ENCODE measurements at places on chromosomes 16 and 17.

- DNase-seq: no peak
These were observed 20.9 kb upstream of the VWA3A start for GRCh38 chr16:22071331-22071910.

- DNase-seq: no peak
These were observed 29.3 kb downstream of the MARF1 start for GRCh38 chr16:15613676-15614075.

GRCh38 chr17:7308625-7309433, 1.4 kb downstream of the EIF5A start:
- DNase-seq: peak; percentile 28

GRCh38 chr17:10598621-10599020, 49.2 kb upstream of the MYH2 start:
- no peak for DNase-seq

DNA sequence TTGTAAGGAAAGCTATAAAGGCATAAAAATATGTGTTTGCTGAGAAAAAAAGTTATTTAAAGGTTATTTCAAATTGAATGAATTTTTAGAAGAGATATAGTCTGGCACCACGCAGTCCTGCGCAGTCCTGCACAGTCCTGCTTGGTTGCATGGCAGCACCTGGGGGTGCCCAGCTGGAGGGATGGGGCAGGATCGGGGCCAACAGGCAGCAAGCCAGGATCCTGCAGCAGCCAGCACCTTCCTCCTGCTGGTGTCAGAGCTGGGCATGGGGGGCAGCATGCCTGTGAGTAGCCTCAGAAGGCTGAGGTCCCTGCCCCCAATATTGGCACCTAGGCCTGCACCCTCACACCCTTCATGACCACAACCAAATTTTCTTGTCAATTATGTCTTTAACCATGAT, 46.0 kb downstream of the GLG1 start:
- DNase-seq: no peak

DNA sequence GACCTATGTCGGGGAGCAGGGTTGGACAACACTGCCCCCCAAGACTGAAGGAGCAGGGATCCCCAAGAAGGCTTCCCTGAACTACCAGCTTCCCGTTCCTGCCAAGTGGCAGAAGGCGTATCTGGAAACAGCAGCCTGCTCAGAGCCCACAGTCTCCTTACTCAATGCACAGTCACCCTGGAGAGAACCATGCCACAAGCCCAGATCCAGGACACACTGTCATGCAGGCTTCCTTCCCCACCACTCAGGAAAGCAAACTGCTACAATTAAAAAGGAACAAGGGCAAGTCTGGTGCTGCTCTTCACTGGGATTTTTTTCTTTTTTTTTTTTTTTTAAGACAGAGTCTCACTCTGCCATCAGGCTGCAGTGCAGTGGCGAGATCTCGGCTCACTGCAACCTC, 8.2 kb downstream of the WDR45B start:
- no peak for DNase-seq

DNA sequence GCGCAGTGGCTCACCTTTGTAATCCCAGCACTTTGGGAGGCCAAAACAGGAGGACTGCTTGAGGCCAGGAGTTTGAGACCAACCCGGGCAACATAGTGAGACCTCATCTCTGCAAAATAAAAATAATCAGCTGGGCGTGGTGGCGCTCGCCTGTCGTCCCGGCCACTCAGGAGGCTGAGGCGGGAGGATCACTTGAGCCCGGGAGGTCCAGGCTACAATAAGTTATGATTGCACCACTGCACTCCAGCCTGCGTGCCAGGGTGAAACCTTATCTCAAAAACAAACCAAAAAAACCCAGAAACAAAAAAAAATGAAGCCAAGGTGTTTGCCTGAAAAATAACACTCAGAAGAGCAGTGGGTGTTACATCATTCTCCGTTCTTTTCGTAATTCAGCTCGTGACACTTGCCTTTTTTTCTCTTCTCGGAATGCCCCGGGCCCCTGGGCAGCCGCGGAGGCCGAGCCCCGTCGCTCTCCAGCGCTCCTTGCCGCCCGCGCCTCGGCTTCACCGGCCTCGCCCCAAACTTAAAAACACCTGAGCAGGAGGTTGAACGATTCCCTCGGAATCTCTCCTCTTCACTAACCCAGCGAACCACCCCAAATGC, 17.0 kb downstream of the PRCD start:
- no peak for DNase-seq

GRCh38 chr16:79943736-79944135, 343.2 kb upstream of the MAF start:
- no peak for DNase-seq

GRCh38 chr17:61770752-61771533, 92.4 kb downstream of the BRIP1 start:
- no peak for DNase-seq

DNA sequence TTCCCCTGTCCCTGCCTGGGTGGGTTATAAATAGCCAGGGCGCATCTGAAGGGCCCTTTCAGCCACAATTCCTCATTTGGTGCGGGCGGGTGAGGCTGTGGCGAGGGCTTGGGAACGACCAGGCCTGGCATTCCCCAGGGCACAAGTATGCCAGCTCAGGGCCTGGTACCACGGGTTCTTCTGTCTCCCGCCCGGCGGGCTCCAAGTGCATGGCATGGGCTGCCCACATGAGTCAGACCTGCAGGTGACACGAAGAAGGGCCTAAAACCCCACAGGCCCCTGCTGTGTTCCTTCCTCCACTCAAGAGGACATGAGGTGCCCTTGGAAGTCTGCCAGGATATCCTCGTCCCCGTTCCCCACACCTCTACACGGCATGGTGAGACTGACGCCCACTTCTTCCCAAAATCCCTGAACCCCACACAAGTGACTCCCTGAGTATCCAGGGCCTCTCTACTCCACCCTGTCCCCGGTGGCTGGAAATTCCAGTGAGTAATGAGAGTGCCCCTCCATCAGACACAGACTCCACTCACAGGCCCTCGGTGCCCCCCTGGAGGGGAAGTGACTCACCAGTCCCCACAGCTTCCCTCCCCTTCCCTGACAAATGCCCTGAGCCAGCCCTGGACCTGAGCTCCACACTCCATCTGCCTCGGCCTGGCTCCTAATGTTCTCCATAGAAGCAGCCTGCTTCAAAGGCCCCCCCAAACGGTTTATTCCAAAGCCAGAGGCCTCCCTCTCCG, 68.8 kb downstream of the ABR start:
- no peak for DNase-seq

GRCh38 chr17:58568044-58568799, 53.8 kb upstream of the MTMR4 start:
- no peak for DNase-seq

DNA sequence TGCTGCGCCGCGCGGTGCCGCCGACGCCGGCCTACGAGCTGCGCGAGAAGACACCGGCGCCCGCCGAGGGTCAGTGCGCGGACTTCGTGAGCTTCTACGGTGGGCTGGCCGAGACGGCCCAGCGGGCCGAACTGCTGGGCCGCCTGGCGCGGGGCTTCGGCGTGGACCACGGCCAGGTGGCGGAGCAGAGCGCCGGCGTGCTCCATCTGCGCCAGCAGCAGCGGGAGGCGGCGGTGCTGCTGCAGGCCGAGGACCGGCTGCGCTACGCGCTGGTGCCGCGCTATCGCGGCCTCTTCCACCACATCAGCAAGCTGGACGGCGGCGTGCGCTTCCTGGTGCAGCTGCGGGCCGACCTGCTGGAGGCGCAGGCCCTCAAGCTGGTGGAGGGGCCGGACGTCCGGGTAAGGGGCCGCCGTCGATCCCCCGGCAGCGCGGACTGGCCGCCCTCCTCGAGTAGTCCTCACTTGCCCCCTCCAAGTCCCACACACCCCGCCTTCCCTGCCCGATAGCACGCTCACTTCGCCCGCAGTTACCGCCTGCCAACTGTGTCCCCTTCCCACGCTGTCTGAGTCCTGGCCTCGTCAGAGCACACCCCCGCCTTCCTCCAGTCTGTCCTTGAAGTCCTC, 470 bp downstream of the MLYCD start:
- DNase-seq: no peak

DNA sequence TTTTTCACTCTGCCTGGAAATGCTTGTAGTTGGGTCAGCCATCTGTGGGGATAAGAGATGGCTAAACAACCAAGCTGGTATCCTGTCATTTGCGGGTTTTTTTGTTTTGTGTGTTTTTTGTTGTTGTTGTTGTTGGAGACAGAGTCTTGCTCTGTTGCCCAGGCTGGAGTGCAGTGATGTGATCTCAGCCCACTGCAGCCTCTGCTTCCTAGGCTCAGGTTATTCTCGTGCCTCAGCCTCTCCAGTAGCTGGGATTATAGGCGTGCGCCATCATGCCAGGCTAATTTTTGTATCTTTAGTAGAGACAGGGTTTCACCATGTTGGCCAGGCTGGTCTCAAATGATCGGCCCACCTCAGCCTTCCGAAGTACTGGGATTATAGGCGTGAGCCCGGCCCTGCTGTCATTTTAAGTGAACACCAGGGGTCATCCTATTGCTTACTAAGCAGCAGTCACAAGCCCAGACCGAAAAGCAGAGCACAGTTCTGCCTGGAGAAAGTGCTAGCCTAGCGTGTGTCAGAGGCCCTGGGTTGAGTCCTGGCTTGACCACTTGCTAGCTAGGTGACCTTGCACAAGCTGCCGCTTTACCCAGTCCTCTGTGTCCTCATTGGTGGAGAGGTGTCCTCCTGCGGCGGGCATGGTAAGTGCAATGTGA, 4.6 kb downstream of the SMCR8 start:
- DNase-seq: no peak

DNA sequence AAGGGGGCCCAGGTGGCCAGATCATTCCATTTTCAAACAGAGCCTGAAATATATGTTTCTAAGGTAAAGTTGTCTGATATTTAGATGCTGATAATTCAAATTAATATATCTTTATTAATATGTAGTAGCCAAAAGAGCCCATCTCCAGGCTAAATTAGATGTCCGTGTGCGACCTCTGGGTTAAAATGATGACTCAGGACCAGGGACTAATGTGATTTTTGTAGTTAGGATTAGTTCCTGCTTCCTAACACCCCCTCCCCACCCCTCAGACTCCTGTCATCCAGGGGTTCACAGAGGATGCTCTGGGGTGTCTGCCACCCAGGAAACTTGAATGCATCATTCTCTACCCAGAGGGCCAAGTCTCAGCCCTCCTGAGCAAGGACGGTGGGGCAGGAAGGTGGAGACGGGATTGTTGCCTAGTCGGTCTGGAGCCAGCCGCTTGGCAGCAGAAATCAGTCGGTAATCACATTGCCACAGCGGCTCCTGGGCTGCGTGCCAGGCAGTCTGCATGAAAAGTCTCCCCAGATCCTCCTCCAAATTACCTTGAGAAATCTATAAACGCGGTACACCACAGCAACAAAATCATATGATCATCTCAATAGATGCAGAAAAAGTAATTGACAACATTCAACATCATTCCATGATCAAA, 29.8 kb downstream of the CNGB1 start:
- no peak for DNase-seq

- no peak for DNase-seq
These were observed 25.3 kb downstream of the IGF2BP1 start for GRCh38 chr17:49022391-49022941.

DNA sequence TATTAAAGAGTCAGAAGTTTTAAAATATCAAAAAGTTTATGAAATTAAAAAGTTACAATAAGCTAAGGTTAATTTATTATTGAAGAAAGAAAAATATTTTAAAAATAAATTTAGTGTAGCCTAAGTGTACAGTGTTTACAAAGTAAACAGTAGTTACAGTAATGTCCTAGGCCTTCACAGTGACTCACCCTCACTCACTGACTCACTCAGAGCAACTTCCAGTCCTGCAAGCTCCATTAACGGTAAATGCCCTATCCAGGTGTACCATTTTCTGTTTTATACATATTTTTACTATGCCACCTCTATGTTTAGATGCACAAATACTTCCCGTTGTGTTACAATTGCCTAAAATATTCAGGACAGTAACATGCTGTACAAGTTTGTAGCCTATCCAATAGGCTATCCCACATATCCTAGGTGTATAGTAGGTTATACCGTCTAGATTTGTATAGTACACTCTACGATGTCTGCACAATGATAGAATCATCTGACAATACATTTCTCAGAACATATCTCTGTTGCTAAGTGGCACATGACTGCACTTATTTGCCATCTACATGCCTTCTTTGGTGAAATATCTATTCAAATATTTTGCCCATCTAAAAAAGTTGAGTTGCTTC, 67.2 kb upstream of the WSB1 start:
- no peak for DNase-seq

DNA sequence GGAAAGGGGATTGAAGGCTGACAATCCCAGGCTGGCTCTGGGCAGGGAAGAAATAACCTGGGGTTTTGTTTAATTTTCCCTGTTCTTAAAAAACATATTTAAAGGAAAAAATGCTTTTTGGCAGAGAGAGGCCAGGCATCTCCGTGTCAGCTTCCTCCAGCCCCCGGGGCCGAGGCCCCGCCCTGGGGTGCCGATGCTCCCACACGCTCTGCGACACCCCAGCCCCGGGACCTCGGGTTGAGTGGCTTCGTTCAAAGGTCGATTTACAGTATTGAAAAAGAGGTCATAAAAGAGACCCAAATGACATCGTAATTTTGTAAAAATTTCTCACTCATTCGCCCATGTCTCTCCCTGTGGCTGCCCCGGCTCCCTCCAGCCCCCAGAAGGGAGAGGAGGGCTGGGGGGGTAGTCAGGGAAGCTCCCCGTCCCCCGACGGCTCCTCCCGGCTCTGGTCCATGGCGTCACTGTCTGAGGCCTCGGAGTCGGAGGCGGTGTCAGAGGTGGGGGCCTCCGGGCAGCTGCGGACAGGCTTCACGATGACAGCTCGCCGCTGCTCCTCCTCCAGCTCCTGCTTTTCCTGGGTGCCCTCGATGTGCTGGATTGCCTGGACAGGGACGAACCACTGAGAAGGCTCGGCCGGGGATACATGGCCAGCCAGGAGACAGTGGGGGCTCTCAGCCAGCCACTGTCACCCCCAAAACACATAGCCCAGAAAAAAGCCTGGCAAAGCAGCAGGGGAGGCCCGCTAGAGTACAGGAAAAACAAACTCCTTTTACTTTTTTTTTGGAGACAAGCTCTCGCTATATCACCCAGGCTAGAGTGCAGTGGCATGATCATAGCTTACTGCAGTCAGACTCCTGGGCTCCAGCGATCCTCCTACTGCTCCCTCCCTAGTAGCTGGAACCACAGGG, 14.9 kb downstream of the TFAP4 start:
- no peak for DNase-seq

DNA sequence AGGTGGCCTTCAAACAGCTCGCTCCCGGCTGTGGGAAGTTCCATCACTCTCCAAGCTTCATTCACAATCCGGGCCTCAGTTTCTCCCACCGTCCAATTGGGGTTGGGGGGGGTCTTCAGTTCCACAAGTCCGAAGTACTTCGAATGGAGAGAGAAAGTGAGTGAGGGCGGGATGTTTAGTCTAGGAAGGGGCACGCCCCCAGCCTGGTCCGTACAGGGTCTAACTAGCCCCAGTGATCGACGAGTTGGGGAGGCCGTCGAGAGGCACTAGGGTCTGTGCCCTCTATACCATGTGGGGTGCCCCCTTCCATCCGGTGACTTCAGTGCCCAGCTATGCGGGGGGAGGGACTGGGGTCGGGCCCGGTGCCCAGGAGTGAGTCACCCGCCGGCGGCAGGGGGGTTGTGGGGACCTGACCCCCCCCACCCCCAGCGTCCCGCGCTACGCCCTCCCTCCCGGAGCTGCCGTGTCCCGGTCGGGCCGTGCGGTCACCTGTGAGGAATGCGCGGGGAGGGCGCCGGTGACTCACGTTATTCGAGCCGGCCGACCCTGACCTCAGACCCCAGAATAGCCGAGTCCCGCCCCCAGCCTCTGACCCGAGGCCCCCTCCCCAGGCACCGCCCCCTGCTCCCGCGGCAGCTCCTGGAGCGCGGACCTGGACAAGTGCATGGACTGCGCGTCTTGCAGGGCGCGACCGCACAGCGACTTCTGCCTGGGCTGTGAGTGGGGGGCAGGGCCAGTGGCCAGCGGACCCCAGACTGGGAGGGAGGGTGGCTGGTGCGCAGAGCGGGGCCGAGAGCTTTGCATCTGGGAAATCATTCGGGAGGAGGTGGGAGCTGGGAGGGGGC, 658 bp downstream of the TNFRSF12A start:
- DNase-seq: no peak

- no peak for DNase-seq
These were observed 204.8 kb downstream of the FTO start for GRCh38 chr16:53908731-53909130.
